ENCODE measurements at places on chromosomes 6 and 20.

DNA sequence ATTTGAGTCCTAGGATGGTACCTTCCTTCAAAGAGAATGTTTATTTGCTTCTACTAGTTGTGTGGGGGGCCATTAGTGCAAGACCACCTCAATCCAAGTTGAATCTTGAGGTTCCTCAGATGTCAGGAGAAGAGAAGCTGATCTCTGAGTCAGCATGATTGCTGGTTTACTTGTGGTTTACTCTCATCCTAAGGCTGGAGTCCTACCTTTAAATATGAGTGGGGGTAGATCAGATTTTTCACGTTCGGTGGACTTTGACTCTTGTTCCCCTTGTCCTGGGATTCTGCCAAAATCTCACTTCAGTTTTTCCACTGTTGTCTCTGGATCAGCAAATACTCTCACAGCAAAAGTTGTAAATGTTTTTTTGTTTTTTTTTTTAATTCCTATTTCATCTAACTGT, 84.6 kb upstream of the F13A1 start:
- DNase-seq, result no peak

DNA sequence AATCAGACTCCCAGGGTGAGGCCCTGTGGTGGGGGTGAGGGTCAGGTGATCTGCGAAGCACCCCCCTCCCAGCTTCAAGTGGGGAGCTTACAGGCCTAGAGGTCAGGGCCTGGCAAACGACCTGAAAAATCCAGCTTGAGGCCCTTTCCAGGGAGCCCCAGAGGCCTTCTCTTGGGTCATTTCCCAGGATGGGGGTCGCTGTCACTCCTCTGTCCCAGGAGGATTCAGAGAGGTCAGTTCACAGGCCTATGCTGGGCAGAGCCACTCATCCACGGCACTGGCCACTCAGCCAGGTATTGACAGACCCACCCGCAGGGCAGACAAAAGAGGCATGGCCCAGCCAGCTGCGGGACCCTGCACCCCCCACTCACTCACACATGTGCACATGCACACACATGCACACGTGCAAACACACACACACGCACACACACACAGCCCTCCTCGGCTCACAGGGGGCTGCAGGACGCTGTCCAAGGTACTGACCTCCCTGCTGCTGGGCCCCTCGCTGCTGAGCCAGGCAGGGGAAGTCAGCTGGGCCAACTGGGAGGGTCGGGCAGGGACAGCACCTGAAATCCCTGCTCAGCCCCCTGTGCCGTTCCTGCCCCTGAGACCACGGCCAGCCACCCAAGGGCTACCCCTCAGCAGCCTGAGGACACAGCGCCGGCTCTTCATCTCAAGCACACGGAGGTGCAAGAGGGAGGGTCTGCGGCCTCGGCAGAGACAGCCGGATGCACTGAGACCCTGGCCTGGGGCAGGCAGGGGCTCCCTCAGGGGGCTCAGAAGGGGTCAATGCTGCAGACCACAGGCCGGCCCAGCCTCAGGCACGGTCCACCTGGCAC, 113.8 kb downstream of the TAF4 start:
- no peak for DNase-seq

DNA sequence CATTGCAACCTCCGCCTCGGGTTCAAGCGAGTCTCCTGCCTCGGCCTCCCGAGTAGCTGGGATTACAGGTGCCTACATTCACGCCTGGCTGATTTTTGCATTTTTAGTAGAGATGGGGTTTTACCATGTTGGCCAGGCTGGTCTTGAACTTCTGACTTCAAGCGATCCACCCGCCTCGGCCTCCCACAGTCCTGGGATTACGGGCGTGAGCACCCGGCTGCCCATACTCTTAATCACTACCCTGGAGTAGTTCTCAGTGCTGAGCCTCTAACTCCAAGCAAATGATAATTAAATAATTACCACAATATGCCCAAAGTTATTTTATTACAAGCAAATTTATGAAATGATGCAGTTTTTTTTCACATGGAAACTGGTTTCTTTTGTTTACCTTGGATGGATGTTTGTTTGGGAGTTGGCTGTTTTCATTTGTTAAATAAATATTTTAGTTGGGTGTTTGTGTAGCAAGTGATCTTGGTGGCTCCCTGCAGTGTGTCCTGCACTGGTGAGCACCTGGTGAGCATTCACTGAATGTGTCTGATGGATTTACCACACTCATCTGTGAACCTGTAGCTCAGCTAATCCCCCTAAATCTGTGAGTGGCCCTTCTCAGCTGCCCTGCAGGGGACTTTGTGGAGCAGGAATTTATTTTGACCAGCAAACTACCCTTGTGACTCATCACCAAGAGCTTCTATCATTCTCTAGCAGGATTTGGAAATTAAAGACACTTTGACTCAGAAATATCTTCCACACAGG, 36.9 kb downstream of the UTRN start:
- DNase-seq, result peak; percentile 64

- DNase-seq, result no peak
Observed at GRCh38 chr20:24359321-24360027, 110.0 kb upstream of the SYNDIG1 start.

DNA sequence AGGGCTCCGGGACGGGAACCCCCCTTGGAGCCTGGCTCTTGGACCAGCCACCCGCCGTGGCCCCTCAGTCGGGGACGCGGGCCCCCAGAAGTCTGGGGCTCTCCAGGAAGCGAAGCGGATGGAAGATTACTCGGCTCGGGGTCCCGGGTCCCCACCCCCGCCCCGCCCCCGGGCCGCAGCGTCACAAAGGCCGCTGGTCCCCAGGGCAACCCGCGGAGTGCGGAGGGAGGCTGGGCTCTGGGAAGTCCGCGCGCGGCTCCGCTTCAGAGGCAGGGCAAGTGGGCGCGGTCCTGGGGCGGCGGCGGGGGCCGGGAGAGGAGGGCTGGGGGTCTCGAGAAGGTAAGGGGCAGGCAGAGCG, at the start of gene FNDC11:
FNDC11 (plus strand) TSS at position 227 of the 358 bp plus-strand sequence. CDS start 1,505 bp downstream, outside the sequence.
- no peak for DNase-seq

GRCh38 chr20:2780948-2781347, 19.5 kb downstream of the CPXM1 start:
- no peak for DNase-seq

DNA sequence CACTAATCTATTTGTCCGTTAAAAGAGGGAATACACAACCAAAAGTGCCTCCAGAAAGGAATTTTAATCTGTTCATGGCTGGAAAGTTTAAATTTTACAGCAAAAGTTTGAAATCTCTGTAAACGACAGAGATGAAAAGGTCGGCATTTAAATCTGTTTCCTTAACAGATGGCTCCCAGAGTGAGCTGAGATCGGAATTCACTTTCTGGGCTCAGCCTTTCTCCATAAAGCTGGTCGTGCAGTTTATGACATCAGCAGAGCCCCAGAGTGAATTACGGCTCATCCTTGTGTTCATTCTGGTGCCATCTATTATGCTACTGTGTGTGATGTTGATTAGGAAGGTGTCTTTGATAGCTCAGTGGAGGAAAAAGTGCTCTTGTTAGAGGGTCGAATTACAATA, 117.6 kb upstream of the ZFP64 start:
- no peak for DNase-seq

DNA sequence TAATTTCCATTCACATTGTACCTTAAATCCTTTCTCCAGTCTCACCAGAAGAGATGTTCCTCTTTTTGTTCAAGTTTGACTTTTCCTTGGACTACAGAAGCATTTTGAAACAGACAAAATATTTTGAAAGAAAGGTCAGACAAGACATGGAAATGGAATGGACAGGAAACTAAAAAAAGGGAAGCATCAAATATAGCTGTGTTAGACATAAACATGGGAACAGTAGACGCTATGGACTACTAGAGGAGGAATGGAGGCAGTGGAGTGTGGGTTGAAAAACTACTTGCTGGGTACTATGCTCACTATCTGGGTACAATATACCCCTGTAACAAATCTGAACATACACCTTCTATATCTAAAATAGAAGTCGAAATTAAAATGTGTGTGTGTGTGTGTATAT, 4.1 kb upstream of the FAM135A start:
- no peak for DNase-seq

DNA sequence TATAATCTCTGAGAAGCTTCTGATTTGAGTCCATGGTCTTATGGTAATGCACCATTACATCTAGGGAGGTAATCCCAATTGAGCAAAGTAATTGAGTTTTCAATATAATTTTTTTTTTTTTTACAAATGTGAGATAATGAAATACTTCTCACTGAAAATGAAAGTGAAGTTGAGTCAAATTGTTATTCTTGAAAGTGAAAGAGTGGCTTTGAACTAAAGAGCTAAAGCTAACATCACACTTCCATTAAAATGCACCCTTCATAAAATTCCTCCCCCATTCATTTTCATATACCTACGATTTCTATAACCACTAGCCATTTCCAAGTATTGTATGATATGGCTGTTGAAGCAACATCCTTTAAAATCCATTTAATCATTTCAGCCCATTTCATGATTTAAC, 149.1 kb upstream of the IMPG1 start:
- no peak for DNase-seq

- DNase-seq, result no peak
Observed at GRCh38 chr20:57475388-57476083, 49.4 kb downstream of the CTCFL start.

DNA sequence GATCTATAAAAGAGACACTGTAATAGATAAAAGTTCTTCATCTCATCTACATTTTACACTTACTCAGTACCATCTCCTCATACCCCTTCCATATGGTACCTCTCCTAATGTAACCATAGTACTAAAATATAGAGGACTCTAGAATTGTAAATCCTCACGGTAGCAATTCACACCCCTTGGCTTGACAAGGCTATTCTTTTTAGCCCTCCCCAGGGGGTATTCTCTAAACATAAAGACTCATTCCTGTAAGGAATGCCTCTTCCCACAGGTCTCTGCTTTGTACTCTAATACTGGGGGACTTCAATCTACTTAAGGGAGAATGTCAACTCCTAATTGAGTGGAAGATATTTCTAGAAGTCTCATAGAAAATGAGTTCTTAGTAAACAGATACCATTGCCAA, 85.9 kb downstream of the VIP start:
- no peak for DNase-seq

DNA sequence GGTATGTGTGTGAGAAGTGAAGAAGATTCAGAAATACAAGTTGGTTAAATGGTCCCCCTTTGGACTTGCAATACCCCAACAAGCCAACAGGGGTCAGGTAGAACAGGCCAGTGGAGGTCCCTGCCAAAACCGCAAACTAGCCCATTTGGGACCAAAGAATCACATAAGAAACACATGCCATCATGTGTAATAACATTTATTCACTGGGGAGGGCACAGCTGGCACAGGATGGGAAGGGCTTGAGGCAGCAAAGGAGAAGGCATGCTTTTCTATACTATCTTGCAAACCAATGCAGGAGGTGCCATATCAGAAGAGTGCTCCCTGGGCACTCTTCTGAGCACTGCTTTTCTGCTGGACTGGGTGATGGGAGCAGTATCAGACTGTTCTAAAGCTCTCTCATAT, 116.1 kb upstream of the TRAF3IP2 start:
- no peak for DNase-seq

GRCh38 chr6:142274656-142275055, 27.2 kb upstream of the ADGRG6 start:
- no peak for DNase-seq

- no peak for DNase-seq
Observed at GRCh38 chr6:121526282-121526681, 90.8 kb downstream of the GJA1 start.

- DNase-seq, result no peak
Observed at GRCh38 chr20:32325706-32326503, 32.2 kb upstream of the ASXL1 start.

GRCh38 chr20:22611636-22612035, 27.3 kb upstream of the FOXA2 start:
- no peak for DNase-seq

DNA sequence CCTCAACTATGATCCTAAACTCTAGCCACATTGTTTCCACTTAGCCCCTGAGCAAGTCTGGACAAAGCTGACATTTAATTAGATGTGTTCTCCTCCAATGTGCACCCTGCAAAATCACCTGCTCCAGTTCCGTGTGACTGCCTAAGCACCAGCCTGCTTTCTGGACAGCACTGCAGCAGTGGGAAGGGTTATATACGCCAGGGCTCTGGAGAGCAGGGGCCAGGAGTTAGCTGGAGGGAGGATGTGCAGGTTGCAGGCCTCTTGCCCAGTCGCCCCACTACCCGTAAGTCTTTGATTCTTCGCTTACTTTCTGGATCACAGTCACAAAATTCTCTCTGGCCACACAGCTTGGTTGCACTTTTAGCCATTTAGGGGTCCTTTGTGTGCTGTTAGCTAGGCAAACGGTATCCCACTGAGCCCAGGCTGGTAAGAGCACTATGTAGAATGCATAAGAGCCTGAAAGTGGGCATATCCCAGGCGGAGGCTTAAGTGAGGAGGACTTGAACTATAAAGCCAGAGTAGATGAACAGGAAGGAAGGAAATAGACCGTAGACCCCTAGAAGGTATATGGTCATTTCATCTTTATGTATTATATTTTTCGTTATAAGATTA, 10.7 kb upstream of the PLEKHG1 start:
- DNase-seq, result no peak
